Upper lobe of right lung (tissue), 1 donor: ENCODE measurements at places on chromosomes 2 and 18.

- no peak for DNase-seq
- no peak overlapping the region for H3K4me3 ChIP-seq
- no peaks in the 10 kb centered on the region for H3K36me3 ChIP-seq
- H3K27ac ChIP-seq: peak overlapping the region; percentile 52
- no peaks in the 10 kb centered on the region for H3K27me3 ChIP-seq
- peaks cover 22% of the 10 kb centered on the region for H3K4me1 ChIP-seq
These were observed 68.6 kb upstream of the PELI1 start for GRCh38 chr2:64212801-64213321.

DNA sequence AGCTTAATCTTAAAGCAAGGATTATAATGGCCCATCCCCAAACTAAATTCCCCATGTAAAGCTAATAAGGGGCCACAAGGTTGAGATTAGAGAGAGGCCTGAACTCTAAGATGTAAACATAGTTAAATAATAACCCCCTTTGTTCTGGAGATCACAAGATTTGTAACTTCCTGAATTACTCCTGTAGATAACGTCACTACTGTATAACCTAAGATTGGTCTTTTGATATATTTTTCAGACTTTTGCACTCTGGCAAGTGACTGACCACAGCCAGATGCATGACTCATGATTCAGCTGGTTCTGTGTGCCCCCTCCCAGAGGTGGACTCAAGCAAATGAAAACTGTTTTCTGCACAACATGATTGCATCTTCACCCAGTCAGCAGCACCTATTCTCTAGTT is 686.0 kb upstream of the DDX18 start:
- no peaks in the 10 kb centered on the region for H3K4me1 ChIP-seq
- H3K36me3 ChIP-seq: no peaks in the 10 kb centered on the region
- DNase-seq: no peak
- no peaks in the 10 kb centered on the region for H3K27me3 ChIP-seq

DNA sequence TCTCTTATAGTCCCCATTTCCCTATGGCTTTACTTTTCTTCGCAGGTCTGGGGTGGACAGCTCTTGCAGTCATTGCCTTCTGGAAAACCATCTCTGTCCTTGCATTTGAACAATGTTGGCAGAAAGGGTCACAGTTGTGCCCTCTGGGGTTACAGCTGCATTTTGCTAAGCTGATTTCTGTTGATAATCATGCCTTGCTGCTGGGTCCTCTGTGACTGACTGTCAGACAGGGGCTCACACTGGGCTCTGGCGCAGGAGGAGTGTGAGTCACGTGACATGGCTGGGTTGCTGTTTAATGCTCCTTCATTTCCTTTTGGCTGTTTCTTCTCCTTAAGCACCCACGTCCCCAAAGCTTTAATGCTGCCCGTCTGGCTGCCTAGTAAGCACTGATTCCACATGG is 196.6 kb upstream of the LHCGR start:
- H3K4me3 ChIP-seq: no peak overlapping the region
- DNase-seq: no peak
- no peaks in the 10 kb centered on the region for H3K36me3 ChIP-seq
- H3K27ac ChIP-seq: no peak overlapping the region
- no peaks in the 10 kb centered on the region for H3K27me3 ChIP-seq

GRCh38 chr2:30865892-30866681 is 58.8 kb upstream of the CAPN13 start:
- DNase-seq: no peak
- no peaks in the 10 kb centered on the region for H3K36me3 ChIP-seq
- no peaks in the 10 kb centered on the region for H3K4me1 ChIP-seq
- H3K4me3 ChIP-seq: no peak overlapping the region

DNA sequence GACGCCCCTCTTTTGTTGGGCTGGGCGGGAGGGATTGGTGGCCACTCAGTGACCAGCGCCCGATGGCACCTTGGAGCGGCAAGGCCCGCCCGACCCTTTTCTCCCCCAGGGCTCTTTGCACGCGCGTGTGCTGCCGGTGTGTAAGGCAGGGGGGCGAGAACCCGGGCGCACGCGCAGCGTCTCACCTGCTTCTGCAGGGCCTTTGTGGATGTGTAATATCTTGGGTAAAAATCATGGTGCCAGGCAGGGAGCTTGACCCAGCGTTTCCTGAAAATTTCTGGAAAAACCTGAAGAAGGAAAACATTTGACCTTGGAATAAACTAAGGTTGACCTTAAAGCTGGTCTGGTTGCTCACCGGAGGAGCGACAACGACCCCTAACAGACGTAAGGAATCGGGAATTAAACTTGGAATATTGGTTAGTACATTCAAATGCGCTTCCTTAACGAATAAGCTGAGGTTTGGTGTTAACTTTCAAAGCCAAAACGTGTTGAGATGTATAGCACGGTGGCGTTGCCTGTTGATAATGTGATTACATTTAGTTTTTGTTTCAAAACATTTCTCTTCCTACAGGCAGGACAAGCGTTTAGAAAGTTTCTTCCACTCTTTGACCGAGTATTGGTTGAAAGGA is 438 bp downstream of the HSPE1 start:
- peaks cover 50% of the 10 kb centered on the region for H3K36me3 ChIP-seq
- peak overlapping the region; percentile 93 for H3K4me3 ChIP-seq
- no peak for DNase-seq
- no peaks in the 10 kb centered on the region for H3K27me3 ChIP-seq
